Cardiac septum (tissue), 1 donor: ENCODE measurements at places on chromosomes 7 and 10.

DNA sequence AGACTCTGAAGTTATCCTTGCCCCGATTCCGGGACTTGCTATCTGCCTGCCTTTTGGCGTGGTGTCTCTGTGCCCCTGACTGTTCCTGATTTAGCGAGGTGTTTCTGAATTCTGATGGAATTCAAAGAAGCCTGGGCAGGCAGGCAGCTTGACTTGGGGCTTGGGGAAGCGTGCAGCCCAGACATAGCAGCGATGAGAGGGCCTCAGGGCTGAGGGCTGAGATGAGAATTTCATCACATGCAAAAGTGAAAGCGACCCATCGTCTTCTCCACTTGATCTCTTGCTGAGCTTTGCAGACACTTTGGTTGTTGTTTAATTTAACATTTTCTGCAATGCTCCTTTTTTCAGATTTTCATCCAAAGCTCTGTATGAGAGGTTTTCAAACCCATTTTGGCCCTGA, 57.8 kb downstream of the TCF7L2 start:
- no peak for DNase-seq

DNA sequence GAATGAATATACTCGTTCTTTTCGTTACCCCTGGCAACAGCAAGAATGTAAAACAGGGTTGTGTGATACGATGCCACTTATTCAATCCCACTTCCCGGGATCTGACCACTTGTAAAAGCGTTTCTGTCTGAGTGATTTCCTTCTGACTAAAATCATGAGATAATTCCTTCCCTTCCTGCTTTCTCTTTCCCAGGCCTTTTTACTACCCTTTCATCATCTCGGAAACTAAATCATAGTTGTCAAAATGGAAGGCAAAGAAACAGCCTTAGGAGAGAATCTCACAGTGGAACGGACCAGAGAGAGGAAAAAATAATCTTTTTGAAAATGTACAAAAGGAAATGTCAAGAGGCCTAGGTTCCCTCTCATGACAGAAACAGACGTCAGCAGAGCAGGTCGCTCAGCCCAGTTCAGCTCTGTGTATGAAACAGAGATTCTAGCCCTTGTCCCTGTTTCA, 29.8 kb downstream of the DIP2C start:
- DNase-seq: no peak

DNA sequence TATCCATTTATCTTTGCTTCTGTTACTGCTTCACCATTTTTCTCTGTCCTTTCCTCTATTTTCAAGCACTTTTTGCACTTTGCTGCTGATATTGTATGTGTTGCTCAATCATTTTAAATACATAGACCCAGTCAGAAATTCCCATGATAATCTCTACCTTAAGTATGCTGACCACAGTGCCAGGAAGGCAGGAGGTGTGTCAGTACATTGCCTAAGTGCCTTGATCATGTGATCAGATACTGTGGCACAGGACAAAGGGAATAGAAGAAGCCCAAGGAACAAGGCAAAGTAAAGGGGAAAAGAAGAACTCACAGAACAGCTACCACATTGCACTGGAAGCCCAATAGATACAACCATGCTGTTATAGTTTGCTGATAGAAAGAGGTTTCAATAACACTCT, 53.7 kb upstream of the CD36 start:
- no peak for DNase-seq

GRCh38 chr10:70773965-70774809, 11.0 kb downstream of the TBATA start:
- peak; percentile 66 for DNase-seq

DNA sequence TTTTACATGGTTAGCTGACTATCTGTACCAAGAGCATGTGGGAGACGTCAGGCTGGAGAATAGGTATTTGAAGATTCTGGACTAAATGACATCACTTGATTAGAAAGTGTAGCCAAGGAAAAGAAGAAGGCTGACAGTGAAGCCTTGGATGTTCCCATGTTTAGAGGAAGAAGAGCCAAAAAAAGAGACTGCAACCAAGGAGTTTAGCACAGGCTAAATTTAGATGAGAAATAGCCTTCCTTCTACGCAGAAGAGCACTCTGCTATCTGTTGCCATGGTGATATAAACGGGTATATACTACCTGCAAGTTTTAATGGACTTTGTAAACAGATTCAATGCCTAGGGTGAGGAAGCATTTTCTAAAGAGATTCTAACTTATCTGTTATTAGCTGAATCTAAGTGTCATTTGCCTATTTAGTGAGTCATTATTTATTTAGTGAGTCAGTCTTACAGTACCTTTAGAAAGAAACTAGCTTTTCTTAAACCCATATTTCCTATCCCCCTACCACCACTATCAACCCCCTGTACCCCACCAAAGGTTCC, 69.8 kb downstream of the CDK6 start:
- DNase-seq: no peak
